ENCODE measurements at places on chromosomes 12 and 14.

- no peak for DNase-seq
Observed at GRCh38 chr12:12635651-12636050, 24.0 kb downstream of the CREBL2 start.

DNA sequence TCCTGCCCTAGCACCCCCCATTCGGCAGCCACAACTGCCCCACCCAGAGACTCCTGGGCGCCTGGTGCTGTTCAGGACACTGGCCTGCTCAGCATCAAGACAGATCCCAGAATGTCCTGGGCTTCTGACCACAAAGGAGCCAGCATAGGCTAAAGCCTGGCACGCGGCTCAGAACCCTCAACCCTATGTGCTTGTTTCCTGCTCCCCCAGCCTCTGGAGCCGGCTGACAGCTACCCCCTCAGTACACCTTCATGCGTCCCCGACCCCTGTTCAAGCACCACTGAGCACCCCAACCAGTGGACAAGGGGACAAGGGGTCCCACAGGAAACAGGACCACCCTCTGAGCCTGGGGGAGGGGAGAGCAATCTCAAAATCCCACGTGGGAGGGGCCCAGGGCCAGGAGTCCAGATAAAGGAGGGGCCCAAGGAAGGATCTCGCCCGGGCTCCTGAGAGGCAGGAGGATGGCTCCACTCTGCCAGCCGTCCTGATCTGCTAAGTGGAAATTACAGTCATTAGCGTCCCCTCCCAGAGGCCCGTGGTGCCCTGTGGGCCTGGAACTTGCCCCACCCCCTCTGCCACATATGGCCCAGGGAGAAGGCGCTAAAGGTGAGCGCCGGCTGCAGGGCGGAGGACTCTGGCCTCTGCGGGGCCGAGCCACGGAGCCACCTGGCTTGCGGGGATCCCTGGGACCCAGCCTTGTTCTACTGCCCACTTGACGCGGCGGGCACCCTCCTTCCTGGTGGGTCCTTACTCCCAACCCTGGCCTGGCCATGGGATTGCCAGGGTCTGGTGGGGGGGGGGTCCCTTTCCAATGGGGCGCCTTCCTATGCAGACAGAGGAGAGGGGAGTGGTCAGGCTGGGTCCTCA is 27.2 kb upstream of the GPR132 start:
- no peak for DNase-seq

GRCh38 chr14:74255281-74255680 is 16.0 kb downstream of the VSX2 start:
- no peak for DNase-seq

DNA sequence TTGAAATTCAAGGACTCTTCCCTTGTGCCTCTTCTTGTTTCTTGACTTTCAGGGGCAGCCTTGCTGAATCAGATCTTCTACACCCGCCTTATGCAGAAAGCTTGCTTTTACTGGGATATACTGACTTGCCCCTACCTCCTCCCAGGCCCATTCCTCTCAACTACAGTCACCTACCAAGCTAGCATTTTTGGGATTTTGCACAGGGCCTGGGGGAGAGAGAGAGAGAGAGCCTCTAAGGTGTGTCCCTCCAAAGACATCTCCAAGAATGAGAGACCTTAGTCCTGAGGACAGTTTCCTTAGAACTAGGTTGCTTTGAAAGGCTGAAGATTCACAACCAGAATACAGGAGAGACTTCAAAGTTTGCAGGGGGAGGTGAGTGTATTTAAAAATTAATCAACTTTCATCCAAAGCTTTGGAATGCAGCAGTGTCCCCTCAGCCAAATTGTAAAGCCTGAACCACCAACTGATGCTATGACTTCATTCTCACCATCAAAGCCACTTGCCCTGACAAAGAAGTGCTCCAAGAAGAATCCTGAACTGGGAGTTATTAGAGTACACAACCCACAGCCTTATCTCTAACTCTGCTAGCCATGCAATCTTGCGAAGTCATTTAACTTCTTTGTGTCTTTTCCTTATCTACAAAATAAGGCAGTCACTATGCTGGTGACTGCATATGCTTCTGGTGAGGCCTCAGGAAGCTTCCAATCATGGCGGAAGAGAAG is 96.1 kb upstream of the EGLN3 start:
- no peak for DNase-seq

GRCh38 chr14:23446291-23446851 is 10.9 kb upstream of the MYH7 start:
- DNase-seq = no peak

DNA sequence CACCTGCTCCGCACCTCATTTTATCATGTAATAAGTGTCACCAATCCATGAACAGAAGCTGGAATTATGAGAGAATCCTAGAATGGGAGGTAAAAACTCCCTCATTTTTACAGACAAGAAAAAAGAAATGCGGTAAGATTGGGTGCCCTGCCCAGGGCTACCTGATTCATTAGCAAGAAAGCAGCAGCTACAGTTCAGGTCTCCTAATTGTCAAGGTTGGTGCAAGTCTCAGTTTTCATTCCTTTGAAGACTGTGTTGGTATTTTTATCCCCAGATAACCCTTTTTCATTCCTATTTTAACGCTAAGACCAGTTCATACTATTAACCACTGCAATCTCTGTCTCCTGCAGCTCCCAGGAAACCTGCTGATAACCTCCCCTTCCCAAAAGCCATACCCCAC is 6.9 kb downstream of the DUSP6 start:
- no peak for DNase-seq

GRCh38 chr12:51322452-51322851 is 1.5 kb downstream of the BIN2 start:
- DNase-seq = no peak

DNA sequence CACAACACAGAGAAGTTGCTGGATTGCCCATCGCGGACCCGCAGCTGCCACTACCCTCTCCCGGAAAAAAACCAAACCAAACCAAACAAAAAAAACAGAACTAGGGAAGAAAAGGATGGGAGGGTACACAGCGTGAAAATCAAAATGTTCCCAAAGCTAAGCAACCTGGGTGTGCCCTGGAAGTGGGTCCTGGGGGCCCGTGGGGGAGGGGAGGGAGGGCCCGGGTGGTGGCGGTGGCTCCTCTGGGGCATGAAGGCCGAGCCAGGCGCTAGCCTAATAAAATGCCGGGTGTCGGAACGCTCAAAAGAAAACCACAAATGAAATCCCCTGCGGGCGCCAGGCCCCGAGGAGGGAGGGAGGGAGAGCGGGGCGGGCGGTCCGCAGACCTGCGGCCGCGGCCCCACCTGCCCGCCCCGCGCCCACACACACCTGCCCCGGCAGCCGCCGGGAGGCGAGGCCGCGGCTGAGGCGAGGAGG is 787 bp downstream of the HECTD4 start:
- DNase-seq = peak; percentile 16

GRCh38 chr12:93743229-93743998 is 66.2 kb downstream of the CRADD start:
- no peak for DNase-seq

- DNase-seq = no peak
Observed at GRCh38 chr14:103529383-103530365, 678 bp downstream of the TRMT61A start.

DNA sequence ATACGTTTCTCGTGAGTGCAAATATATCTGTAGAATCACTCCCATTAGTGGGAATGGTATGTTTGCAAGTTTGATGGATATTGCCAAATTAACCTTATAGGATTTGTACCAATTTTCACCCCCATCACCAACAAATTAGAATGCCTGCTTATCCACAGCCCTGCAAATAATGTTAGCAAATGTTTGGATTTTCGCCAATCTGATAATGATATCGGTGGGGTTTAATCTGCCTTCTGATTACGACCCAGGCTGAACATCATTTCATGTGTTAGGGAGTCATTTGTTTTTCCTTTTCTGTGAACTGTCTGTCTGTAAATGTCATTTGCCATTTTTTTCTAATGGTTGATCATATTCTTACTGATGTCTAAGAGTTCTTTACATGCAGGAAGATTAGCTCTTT is 4.1 kb upstream of the DAZAP2 start:
- DNase-seq = no peak

- no peak for DNase-seq
Observed at GRCh38 chr12:31011336-31011735, 62.3 kb upstream of the DDX11 start.

- peak; percentile 80 for DNase-seq
Observed at GRCh38 chr14:98177551-98177950, 1094.4 kb downstream of the BCL11B start.

GRCh38 chr14:102171173-102172020 is 31.7 kb downstream of the WDR20 start:
- DNase-seq = no peak

DNA sequence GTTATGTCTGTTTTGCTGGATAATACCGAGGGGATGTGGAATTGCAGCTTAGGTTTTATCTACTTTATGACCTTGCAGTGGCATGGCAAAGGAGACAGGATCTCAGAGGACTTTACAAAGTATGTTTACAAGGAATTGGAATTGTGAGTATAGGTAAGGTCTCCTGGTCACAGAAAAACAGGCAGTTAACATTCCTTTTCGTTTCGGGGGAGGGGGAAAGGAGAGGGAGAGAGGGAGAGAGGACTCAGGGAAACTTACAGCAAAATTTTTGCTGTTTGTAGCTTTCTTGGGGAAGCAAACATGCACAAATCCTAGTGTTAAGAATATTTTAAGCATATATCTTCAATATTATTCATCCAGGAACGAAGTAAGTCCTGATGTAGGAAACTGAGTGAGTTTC is 590.5 kb upstream of the LRFN5 start:
- no peak for DNase-seq

DNA sequence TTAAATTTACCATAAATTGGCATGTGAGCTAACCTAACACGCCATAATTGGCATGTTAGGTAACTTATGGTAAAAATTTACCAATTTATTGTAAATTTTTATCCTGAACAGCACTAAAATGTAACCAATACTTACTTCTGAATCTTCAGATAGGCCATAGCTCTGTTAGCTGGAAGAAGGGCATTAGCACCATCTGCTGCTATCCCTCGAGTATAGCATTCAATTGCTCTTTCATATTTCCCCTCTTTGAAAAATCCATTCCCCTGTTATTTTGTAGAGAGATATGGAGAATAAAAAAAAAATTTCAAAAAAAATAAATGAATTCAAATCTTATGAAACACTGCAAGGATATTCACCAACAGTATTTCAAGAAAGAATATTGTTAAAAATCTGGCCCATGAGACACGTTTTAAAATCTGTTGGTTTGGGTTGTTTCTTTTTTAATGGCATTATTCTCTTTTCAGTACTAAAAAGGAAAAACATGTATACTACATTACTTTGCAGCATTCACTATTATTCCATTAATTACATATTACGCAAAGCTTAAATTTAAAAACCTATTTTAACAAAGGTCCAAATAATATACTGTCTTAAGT is 19.1 kb downstream of the RPAP3 start:
- DNase-seq = no peak

GRCh38 chr12:62998454-62998853 is 63.5 kb upstream of the PPM1H start:
- no peak for DNase-seq

DNA sequence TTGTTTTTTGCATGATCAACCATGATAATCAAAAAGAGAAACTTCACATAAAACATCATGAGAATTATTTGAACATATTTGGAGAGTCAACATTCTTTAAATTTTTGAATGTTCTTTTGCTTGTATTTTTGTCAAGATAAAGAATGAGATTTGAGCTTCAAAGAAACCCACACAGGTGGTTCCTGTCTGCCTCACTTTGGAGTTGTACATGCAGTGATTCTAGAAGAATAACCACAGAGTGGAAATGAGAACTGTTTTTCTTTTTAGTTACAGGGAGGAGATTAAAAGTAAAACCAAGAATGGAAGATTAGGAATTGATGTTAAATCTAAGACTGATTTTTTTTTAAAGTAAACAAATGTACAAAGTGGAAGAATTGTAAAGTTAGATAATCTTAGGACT is 2.3 kb upstream of the ZNF705A start:
- DNase-seq = peak; percentile 22

DNA sequence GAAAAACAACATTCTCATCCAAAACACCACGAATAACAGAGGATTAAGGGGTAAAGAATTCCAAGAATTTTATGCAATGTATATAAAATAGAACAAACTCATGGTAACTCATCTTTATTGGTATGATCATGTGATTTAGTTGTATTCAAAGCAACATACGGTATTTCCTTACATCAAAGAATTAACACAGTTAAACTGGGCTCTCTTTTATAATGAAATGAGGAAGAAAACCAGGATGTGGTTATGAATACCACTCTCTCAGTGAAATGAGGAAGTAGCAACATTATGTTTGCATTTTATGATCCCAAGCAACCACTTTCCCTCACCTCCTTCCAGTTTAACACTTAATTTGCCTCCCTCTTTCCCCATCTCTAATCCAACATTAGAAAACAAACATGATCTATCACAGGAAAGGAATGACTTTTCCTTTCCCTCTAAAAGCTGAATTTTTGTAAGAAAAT is 22.9 kb downstream of the SPTLC2 start:
- no peak for DNase-seq

DNA sequence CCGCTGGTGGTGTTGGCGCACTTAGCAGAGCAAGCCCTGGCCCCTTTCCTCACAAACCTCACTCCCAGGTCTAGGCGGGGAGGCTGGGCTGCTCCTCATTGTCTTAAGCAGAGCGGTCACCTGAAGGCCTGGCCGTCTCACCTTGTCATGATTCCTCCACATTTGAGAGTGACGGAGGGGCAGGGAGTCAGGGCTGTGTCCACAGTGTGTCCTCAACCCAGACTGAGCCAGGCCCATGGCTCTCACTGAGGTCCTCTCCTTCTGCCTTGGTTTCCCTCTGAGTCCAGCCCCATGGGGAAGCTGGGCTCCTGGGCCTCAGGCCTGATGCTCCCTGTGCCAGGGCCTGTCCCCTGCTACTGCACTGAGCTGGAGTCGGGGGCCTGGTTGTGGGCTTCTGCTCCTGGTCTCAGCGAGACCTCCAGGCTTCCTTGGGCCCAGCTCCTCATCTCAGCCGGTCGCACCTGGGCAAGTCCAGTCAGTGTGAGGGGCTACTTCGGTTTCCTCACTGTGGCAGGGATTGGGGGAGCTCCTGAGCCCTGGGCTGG is 44.9 kb downstream of the KRT80 start:
- no peak for DNase-seq

DNA sequence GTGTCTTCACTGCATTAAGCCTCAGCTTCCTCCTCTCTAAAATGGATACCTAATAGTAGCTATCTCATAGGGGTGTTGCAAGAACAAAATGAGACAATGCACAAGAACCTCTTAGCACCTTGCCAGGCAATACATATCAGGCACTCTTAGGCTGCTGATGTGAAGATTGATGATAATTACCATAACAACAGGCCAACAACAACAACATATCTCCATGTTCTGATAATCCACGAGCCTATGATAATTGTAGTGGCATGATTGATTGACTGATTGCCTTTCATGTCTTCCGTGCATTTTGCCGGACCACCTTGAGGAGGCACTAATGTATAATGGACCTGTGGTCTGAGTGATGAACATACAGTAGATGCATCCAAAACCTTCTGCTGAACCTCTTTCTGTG is 50.7 kb upstream of the WSCD2 start:
- DNase-seq = no peak

GRCh38 chr14:31867570-31867969 is 209.5 kb upstream of the ARHGAP5 start:
- no peak for DNase-seq
